Caki2 (cell line): ENCODE measurements at places on chromosomes 3 and 15. TPM values are rescaled to one million over a fixed set of nuclear protein-coding genes. Genes with fewer than 3 reads are reported as not detected.

USP50 gene
- not detected in 2 replicates for total RNA-seq

ZBTB47 gene
- total RNA-seq = 2.6 and 3.9 TPM in 2 replicates

BSN gene
- total RNA-seq = 0.03 TPM in 1 of 2 replicates, not detected in the other

CSTA gene
- total RNA-seq = not detected in 2 replicates
